ENCODE measurements at places on chromosomes 4 and X. TPM values are rescaled to one million over a fixed set of nuclear protein-coding genes. Genes with fewer than 3 reads are reported as not detected.

The PLAC8 gene
- total RNA-seq: under 0.01 TPM

The AR gene
- total RNA-seq: 4.7 TPM

The ADH1B gene
- 104 TPM for total RNA-seq

The NAP1L3 gene
- total RNA-seq: 3.5 TPM

The UCP1 gene
- total RNA-seq: not detected

The AGTR2 gene
- total RNA-seq: not detected

The KLHL2 gene
- total RNA-seq: 12.6 TPM

The TMPRSS11B gene
- total RNA-seq: not detected

The CENPVL3 gene
- not detected for total RNA-seq

The EIF4E gene
- 143 TPM for total RNA-seq

The RAI2 gene
- total RNA-seq: 1.1 TPM

The SLC9B1 gene
- 2.2 TPM for total RNA-seq

The FAAH2 gene
- total RNA-seq: 0.47 TPM

The LANCL3 gene
- not detected for total RNA-seq

The AMTN gene
- not detected for total RNA-seq

The RTL9 gene
- under 0.01 TPM for total RNA-seq

The PGAM4 gene
- not detected for total RNA-seq

The C4orf54 gene
- total RNA-seq: not detected

The OTUD6A gene
- not detected for total RNA-seq

The BANK1 gene
- total RNA-seq: 0.32 TPM

The DBET gene
- total RNA-seq: not detected

The ZNF674 gene
- total RNA-seq: 4.1 TPM

The MPP1 gene
- total RNA-seq: 42.9 TPM

The MTNR1A gene
- not detected for total RNA-seq

The NSG1 gene
- 0.17 TPM for total RNA-seq

The FGF2 gene
- 31.1 TPM for total RNA-seq

The P2RY4 gene
- not detected for total RNA-seq

The OTC gene
- total RNA-seq: 0.16 TPM

The DNAAF6 gene
- total RNA-seq: not detected

The AGA gene
- total RNA-seq: 58.8 TPM

The ZNF732 gene
- 0.09 TPM for total RNA-seq

The IL2RG gene
- total RNA-seq: not detected

The XPNPEP2 gene
- total RNA-seq: 4.8 TPM

The ALG13 gene
- total RNA-seq: 34.2 TPM

The POU3F4 gene
- total RNA-seq: not detected

The ASB9 gene
- total RNA-seq: 1.4 TPM

The NXT2 gene
- total RNA-seq: 8.1 TPM

Measured in bronchial smooth muscle cell (primary cell).